ENCODE measurements at places on chromosomes 4 and X. TPM values are rescaled to one million over a fixed set of nuclear protein-coding genes. Genes with fewer than 3 reads are reported as not detected.

CFAP99 gene
- total RNA-seq = 0.35 TPM

SLITRK4 gene
- total RNA-seq = 1.5 TPM

TCEAL6 gene
- total RNA-seq = not detected

ADGRG4 gene
- total RNA-seq = not detected

GABRG1 gene
- total RNA-seq = 0.11 TPM
